ENCODE measurements at places on chromosomes 4 and X.

- DNase-seq, result no peak
These were observed 2.4 kb upstream of the IRAK1 start for GRCh38 chrX:154022108-154022507.

- peak; percentile 86 for DNase-seq
These were observed 27.5 kb upstream of the HTRA3 start for GRCh38 chr4:8241895-8242696.

- DNase-seq, result peak; percentile 45
These were observed 2.7 kb upstream of the BMX start for GRCh38 chrX:15497865-15498264.

DNA sequence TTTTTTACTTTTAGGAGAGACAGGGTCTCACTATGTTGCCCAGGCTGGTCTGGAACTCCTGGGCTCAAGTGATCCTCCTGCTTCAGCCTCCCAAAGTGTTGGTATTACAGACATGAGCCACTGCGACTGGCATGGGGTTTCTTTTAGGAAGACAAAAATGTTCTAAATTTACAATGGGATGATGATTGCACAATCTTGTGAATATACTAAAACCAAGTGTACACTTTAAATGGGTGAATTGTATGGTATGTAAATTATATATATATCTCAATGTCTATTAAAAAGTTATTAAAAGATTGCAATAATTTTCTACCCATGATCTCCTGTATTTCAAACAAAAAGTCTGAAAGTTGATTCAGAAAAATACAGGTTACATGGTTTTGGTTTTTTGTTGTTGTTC is 9.1 kb upstream of the MAGIX start:
- no peak for DNase-seq

DNA sequence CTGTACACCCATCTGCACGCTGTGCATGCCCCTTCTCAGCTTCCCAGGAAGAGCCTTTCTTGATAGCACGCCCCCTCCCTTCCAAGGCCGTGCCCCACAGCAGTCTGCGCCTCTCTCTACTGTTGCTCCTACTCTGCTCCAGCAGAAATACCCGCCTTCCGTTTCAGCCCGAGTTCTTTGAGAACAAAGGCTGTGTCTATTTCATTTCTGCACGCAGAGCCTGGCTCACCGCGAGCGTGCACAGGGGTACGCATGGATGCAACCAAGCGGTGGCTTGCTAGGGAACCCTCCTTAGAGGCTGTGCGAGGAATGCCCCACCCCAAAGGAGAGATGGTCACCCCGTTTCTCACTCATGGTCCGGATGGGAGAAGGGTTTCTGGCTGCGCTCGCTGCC is 485 bp downstream of the AADAT start:
- no peak for DNase-seq

DNA sequence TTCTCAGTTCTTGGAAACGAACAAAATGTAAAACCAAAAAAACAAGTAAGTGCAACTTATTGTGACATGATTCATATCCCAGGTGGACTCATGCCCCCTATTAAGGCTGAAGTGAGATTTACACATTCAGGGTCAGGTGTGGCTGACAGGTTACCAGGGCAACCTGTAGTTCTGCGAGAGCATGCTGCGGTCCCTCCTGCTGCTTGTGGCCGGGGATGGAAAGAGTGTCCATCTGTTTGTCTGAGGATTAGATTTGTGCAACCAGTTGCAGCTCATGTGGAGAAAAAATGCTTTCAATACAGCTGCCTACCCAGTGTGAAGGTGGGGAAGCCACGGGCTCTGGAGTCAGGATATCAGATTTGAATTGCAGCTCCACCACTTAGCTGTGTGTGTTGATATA is 78.8 kb downstream of the FAM184B start:
- no peak for DNase-seq

DNA sequence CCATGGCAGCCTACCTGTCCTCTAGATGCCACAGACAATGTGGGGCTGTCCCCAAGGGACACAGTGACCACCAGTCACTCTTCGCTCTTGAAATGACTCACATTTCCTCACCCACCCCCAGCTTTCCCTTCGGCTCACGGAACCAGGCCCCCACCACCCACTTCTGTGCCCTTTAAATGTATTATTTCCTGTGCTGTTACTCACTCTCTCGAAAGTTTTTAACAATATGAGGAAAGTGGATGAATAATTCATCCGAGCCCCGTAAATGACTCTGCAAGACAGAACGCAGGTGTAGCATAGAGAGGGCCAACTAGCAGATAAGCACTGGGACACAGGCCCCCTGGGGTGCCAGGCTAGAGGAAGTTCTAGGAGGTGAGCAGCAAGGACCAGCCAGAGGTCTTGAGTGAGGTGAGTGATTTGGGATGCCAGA is 179.5 kb upstream of the TBL1X start:
- DNase-seq, result no peak

DNA sequence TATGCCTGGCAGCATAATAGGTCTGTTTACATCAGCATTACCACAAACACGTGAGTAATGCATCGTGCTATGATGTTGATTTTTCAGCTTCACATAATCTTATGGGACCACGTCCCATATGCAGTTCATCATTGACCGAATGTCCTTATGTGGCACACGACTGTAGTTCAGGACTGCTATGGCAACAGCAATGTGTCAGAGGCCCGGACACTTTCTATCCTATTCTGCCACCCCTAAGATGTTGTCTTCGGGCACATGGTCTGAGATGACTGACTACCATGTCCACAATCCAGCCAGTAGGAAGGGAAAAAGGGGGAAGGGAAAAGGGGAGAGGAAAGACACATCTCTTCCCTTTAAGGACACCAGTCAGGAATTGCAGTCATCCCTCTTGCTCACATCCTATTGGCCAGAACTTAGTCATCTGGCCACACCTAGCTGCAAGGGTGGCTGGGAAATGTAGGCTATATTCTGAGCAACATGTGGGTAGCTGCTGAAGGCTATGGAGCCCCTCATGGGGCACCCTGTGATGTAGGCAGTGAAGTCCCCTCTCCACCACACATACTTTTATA is 196.0 kb upstream of the RBPJ start:
- DNase-seq, result peak; percentile 18

GRCh38 chrX:107659768-107660167 is 31.5 kb downstream of the PRPS1 start:
- DNase-seq, result no peak

- no peak for DNase-seq
These were observed 144.0 kb downstream of the SH3KBP1 start for GRCh38 chrX:19743386-19743785.

DNA sequence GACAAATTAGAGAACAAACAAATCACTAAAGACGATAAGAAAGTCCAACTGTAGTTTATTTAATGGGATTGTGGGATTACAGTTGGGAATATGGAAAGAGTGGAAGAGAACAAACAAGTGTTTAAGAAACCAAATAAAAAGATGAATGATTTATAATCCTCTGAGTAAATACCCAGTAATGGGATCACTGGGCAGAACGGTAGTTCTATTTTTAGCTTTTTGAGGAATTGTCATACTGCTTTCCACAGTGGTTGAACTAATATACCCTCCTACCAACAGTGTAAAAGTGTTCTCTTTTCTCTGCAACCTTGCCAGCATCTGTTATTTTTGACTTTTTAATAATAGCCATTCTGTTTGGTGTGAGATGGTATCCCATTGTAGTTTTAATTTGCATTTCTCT is 15.0 kb downstream of the C4orf51 start:
- no peak for DNase-seq

GRCh38 chr4:126630230-126630629 is 1002.5 kb upstream of the INTU start:
- no peak for DNase-seq

GRCh38 chr4:85607624-85608023 is 132.7 kb downstream of the ARHGAP24 start:
- peak; percentile 48 for DNase-seq

DNA sequence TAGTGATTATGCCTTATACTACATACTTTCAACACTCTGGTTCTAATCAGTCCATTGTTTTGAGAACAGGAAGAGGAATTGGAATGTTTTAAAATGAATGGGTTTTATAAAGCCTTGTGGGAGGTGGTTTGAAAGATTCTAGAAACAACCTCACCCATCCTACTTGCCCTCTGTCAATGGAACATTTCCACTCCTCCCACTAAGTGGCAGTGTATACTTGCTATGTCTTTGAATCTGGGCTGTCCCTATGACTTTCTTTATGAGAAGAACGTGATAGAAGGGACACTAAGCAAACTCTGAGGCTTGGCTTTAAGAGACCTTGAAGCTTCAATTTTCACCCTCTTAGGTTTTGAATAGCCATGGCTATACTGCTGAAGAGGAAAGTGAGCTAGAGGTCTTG is 611.2 kb downstream of the PPP4R3C start:
- no peak for DNase-seq

DNA sequence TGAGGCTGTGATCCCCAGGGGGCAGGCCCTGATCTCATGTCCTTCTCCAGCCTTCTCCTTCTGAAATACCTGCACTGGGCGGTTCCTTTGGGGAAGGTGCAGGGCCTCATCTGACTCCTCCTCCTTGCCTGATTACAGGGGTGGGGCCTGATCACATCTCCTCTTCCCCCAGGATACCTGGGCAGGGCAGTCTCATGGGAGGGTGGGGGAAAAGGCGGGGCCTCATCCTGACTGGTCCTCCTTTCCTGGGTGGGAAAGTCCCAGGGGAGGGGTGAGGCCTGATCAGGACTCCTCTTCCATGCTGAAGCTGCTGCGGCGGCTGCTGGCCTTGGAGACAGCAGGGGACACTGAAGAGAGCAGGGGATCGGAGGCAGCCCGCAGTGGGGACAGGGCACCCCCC is 13.3 kb downstream of the TFE3 start:
- DNase-seq, result peak; percentile 83

DNA sequence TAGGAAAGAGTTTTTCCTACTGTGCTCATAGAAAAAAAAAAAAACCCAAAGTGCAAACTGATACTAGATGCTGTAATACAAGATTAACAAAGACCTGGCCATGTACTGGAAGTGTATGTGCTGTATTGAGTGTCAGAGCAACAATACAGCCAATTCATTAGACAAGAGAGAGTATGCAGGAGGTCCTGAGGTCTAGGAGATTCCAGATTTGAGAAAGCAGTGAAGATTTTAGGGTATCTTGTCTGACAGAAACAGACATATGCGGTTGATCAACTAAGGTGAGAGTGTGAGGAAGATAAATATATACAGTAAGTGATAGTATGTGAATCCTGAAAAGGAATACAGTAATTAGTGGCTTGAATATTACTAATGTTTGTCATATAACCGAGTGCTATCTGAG is 3.0 kb downstream of the GPR174 start:
- no peak for DNase-seq

DNA sequence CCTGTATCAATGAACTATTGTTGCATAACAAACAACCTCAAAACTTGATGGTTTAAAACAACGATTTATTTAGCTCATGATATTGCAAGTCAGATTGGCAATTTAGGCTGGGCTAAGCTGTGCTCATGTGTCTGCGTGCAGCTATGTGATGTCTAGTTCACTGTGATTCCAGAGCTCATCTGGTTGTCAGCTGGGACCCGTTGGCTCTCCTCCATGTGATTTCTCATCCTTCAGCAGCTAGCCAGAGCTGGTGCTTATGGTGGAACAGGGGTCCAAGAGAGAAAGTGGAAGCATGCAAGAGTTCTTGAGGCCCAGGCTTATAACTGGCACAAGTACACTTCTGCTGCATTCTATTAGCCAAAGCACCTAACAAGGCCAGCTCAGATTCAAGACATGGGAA is 28.8 kb upstream of the TRPC3 start:
- no peak for DNase-seq

GRCh38 chr4:59381591-59381990 is 1818.5 kb upstream of the ADGRL3 start:
- DNase-seq, result no peak

- DNase-seq, result no peak
These were observed 56.7 kb downstream of the HTRA3 start for GRCh38 chr4:8326206-8326605.

- DNase-seq, result no peak
These were observed 478.0 kb upstream of the CPEB2 start for GRCh38 chr4:14524276-14524675.

GRCh38 chrX:68232206-68232605 is 201.1 kb downstream of the OPHN1 start:
- no peak for DNase-seq

- no peak for DNase-seq
These were observed 33.7 kb downstream of the CLOCK start for GRCh38 chr4:55512922-55513571.

DNA sequence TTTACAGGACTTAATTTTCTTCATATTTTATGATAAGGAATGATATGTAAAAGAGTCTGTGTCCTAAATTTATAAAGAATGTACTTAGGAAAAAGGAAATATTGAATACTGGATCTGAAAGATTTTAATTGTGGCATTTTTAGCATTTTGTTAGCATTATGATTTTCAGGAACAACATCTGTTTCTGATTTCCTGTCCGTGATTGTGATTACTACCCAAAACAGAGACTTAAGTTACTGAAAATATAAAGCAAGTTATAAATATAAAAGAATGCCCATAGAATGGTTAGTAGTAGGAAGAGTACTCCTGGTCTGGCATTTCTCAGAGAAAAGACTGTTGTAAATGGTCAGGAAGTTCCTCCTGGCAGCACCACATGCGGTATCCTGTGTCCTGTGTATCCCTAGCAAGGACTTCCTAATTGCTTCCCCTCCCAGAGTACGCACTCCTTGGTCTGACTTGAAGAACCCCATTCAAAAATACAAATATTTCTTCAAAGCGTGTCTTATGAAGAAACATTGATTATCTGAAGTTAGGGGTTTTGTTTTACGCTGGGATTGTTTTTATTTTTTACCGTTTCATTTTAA is 88.9 kb downstream of the RS1 start:
- no peak for DNase-seq

DNA sequence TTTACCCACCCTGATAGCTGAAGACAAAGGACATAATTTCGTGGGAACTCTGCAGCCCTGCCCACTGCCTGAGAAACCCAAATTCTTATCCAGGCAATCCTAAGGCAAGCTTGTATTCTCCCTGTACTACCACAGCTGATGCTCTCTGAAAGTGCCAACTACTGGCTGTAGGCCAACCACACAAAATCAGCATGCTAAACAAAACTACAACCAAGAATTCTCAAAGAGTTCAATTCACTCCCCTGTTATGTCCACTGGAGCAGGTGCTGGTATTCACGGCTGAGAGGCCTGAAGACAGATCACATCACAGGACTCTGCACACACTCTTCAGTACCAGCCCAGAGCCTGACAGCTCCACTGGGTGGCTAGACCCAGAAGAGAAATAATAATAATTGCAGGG is 375.9 kb upstream of the NDST4 start:
- DNase-seq, result no peak

- no peak for DNase-seq
These were observed 77.8 kb downstream of the KLHL13 start for GRCh38 chrX:118038614-118039365.

GRCh38 chr4:188722911-188723310 is 583.7 kb downstream of the TRIML1 start:
- no peak for DNase-seq

DNA sequence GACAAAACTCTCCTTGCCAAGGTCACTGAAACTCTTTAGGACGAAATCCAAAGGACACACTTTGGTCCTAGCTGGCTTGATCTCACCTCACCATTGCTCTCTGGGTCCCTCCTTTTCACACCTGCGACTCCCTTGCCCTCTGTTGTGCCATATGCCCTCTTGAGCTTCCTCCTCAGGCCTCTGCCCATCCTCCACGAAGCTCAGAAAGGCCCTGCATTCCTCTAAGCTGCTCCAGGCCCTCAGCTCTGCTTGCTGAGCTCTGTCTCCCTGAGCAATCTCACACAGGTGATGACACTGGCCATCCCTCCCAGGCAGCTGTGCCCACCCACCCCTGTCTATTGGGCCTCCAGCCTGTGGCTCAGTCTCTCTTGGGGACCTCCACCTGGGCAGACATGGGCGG is 10.1 kb upstream of the AFAP1 start:
- DNase-seq, result no peak

GRCh38 chrX:38256019-38256418 is 35.3 kb upstream of the SRPX start:
- no peak for DNase-seq

Measured in mucosa of descending colon (tissue), 3 donors.